ENCODE measurements at places on chromosomes 3 and 15. TPM values are rescaled to one million over a fixed set of nuclear protein-coding genes. Genes with fewer than 3 reads are reported as not detected.

CHSY1 gene
- 28.1 TPM for total RNA-seq

SLC27A2 gene
- 32.2 TPM for total RNA-seq

LRRFIP2 gene
- 59.6 TPM for total RNA-seq

AHSG gene
- total RNA-seq = 0.16 TPM

SAMMSON gene
- not detected for total RNA-seq

PEX11A gene
- total RNA-seq = 8.7 TPM

ZNF385D gene
- not detected for total RNA-seq

EFCAB12 gene
- 0.73 TPM for total RNA-seq

ACAN gene
- 0.88 TPM for total RNA-seq

CPLX3 gene
- 0.07 TPM for total RNA-seq

TRIM42 gene
- not detected for total RNA-seq

RASSF1 gene
- total RNA-seq = 19.9 TPM

TEX55 gene
- total RNA-seq = not detected

TRPC1 gene
- total RNA-seq = 4.7 TPM

P2RY14 gene
- total RNA-seq = not detected

SYNPR gene
- not detected for total RNA-seq

OSBPL10 gene
- total RNA-seq = 22.9 TPM

CALML4 gene
- total RNA-seq = 8.5 TPM

IL17RE gene
- total RNA-seq = 1.1 TPM

UBA5 gene
- total RNA-seq = 31.6 TPM

ZNF654 gene
- 5.1 TPM for total RNA-seq

TMCO5A gene
- total RNA-seq = not detected

TP63 gene
- 0.12 TPM for total RNA-seq

CLCN2 gene
- 5.9 TPM for total RNA-seq

CYP8B1 gene
- not detected for total RNA-seq

ROPN1 gene
- not detected for total RNA-seq

AZI2 gene
- 46.1 TPM for total RNA-seq

DNAJB11 gene
- total RNA-seq = 54.9 TPM

C2CD4B gene
- total RNA-seq = 0.31 TPM

DISP2 gene
- total RNA-seq = 0.58 TPM

CHRD gene
- total RNA-seq = 0.39 TPM

GOLGA6A gene
- total RNA-seq = 0.09 TPM

CCK gene
- 1.1 TPM for total RNA-seq

LYSMD2 gene
- 25.6 TPM for total RNA-seq

EPHB1 gene
- total RNA-seq = not detected

PLA2G4D gene
- not detected for total RNA-seq

OCA2 gene
- 0.32 TPM for total RNA-seq

ARGFX gene
- not detected for total RNA-seq

UPK1B gene
- 12.9 TPM for total RNA-seq

STAB1 gene
- total RNA-seq = 0.32 TPM

SLC12A8 gene
- 1.7 TPM for total RNA-seq

ARF4 gene
- total RNA-seq = 156 TPM

ZPLD1 gene
- not detected for total RNA-seq

NANOGP8 gene
- total RNA-seq = not detected

RPP25 gene
- total RNA-seq = 29.5 TPM
